ENCODE measurements at places on chromosomes 5 and 9.
A peak's percentile ranks its signal among the peaks of the same experiment; 100 is the strongest.

DNA sequence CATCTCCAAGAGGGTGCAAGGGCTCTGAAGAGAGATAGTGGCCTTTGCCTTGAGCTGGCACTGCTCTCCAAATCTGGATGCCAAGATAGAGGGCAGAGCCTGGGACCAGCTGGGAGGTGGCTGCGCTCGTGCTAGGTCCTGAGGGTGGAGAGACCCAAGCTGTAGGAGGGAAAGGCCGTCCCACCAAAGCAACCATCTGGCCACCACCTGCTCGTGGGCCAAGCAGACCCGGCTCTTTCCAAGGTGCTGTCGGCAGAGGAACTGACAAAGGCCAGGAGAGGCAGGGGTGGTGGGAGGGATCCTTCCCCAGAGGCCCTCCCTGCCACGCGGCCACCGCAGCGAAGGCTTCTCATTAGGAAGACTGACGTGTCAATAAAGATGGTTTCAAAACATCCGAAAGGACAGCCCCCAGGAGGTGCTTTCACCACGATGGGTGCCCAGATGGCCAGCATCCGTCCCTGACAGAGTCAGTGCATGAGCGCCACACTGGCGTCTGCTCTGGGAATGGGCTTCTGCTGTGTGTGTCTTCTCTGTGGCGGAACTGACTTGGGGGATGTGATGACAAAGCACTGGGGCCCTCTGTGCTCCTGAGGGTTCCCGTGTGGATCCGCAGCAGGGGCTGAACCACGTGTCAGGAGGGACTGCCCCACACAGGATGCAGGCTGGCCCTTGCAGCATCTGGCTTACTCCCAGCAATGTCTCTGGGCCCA is 213.5 kb downstream of the FANCC start:
- no peak for DNase-seq

DNA sequence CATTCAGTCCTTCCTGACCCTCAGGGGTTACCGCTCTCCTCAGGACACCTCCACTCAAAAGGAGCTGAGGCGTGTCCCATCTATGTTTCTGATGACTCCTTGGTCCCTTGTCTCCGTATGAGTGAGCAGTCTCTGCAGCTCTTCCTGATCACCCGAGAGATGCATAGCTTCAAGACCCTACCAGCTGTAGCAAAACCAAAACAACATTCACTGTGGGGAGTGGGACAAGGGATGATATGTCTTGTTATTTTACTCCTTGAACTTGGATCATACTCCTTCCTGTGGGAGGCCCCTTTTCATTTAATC is 14.4 kb downstream of the GLDC start:
- DNase-seq = no peak

DNA sequence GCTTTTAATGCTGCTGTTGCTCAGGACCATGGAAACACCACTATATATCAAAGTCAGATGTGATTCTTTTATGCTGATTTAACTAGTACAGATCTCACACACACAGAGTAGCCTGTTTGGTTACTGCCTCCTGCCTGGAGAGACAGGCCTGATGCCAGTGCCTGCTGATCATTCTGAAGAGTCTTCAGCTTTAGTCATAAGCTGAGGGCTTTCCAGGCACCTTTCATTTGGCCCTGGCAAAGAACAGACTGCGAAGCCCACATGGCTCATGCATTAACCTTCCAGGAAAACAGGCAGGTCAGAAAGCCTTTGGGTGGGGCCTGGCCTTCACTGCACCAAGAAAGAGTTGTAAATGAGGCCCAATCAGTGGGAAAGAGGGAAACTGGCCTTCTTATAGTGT is 144.7 kb downstream of the SAXO1 start:
- DNase-seq = no peak

DNA sequence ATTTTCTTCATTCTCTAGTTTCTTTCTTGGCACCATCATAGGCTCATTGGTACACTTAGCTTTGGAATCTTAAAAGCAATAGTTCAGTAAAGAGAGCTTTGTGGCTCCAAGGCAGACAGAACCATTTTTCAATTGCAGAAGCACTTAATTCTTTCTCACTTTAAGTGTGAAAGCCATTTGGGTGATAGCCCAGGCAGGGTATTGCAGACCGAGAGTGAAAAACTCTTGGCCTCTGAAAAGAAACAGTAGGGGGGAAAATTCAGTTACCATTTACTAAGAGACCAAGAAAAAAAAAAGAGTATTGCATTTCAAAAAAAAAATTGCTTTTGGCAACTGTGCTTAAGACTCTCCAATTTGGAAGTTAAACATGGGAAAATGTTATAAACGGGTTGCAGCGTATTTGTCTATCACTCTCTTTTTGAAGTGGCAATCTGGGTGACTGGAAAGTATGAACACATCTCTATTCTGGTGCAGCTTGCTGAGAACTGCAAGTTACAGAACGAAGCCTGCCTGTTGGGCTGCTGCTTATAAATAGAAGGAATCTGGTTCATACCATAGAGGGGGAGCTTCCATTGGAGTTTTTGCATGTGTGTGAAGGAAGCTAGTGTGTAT is 170.5 kb downstream of the TLE4 start:
- no peak for DNase-seq

- no peak for DNase-seq
Measured at GRCh38 chr5:1547236-1547635, 23.5 kb upstream of the LPCAT1 start.

- no peak for DNase-seq
Measured at GRCh38 chr9:136691316-136692184, 4.3 kb upstream of the AGPAT2 start.

- no peak for DNase-seq
Measured at GRCh38 chr5:147669169-147669869, 113.2 kb downstream of the JAKMIP2 start.

- no peak for DNase-seq
Measured at GRCh38 chr5:131810510-131811249, 13.9 kb upstream of the FNIP1 start.

GRCh38 chr9:134962065-134962972 is 44.6 kb upstream of the FCN1 start:
- DNase-seq = no peak

- DNase-seq = no peak
Measured at GRCh38 chr5:42242210-42242609, 181.0 kb upstream of the GHR start.

DNA sequence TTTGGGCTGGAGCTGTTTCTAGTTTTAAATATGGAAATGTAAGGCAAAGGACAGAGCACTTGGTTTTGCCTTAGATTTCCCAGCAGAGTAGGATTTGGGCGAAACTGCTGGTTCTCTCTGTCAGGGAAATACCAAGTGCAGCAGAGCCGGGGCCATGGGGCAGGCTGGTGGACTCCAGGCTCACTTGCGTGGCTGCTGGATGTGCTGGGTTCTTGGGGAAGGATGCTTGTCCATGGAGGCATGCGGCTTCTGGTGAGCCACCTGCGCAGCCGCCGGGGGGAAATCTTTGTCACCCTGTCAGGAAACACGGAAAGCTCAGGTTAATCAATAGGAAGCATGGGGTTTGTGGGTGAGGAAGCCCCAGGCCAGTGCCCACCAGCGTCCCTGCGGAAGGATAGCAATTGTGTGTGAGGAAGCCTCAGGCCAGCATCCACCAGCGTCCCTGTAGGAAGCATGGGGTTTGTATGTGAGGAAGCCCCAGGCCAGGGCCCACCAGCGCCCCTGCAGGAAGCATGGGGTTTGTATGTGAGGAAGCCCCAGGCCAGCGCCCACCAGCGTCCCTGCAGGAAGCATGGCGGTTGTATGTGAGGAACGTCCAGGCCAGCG is 80.1 kb downstream of the DAP start:
- DNase-seq = no peak

DNA sequence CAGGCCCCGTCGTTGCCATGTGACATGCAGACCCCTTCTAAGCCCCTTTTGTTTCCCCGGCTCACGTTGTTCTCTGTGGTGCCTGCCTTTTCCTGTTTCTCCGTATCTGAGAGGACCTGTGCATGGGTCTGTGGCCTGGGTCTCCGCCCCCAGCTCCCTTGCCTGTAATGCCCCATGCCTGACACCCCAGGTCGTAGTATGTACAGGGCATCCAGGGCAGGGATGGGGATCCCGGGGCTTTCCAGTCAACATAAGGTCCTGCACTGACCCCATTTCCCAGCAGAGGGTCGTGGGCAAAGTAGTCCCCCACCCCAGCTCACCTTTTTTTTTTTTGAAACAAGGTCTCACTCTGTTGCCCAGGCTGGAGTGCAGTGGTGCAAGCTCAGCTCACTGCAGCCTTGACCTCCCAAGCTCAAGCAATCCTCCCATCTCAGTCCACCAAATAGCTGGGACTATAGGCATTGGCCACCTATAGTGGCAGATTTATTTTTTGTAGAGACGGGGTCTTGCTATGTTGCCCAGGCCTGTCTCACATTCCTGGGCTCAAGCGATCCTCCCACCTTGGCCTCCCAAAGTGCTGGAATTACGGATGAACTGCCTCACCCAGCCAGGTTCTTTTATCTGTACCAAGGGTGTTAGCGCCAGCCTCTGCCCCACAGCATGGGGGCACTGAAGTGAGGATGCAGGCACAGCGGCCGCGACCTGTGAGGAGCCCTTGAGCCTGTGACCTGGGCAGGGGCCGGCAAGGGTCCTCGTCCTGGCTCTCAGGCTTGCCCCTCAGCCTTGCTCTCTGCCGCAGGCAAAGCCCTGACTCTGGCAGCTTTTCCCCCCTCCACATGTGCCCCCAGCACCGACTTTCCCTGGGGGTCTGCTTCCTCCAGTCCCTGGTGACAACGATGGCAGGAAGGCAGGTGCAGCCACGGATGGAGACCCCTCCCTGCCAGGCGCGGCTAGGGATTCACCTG is 19.1 kb upstream of the QSOX2 start:
- no peak for DNase-seq

DNA sequence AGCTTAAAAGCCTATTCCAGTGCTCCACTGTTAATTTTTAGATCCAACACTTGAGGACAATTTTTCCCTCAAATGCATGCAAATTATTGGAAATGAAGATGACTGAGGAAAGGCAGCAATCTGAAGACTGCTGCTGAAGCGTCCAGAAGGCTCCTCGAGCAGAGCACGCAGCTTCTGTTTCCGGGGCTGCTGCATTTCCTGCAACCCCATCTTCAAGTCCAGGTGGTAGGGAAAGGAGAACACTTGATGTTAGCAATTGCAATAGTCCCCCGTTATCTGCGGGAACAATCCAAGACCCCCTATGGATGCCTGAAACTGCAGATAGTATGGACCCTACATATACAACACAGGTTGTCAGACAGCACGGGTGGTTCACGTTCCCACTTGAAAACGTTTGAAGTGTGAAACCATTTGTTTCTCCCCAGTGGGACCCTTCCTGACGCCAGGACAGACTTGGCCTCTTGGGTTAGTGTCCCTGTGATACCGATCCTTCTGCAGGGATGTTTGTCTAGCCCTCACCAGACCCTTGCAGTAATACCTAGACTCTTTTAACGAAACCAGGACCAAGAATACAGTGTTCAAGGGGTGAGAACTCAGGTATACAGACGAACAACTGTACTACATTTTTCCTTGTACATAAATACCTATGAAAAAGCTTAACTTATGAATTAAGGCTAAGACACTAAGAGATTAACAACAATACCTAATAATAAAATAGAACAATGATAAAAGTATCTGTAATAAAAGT is 152.3 kb downstream of the HSD17B3 start:
- DNase-seq = no peak

GRCh38 chr9:73183917-73184861 is 32.5 kb downstream of the ANXA1 start:
- DNase-seq = peak; percentile 52

- DNase-seq = no peak
Measured at GRCh38 chr9:92196909-92197308, 81.7 kb upstream of the SPTLC1 start.

- no peak for DNase-seq
Measured at GRCh38 chr9:134877541-134877940, 3.1 kb upstream of the FCN2 start.

- DNase-seq = no peak
Measured at GRCh38 chr5:173165177-173166016, 21.1 kb downstream of the BNIP1 start.

Data from NCI-H460 (cell line).